Fibroblast of the conjunctiva (primary cell): ENCODE measurements at places on chromosomes 2 and 18.

DNA sequence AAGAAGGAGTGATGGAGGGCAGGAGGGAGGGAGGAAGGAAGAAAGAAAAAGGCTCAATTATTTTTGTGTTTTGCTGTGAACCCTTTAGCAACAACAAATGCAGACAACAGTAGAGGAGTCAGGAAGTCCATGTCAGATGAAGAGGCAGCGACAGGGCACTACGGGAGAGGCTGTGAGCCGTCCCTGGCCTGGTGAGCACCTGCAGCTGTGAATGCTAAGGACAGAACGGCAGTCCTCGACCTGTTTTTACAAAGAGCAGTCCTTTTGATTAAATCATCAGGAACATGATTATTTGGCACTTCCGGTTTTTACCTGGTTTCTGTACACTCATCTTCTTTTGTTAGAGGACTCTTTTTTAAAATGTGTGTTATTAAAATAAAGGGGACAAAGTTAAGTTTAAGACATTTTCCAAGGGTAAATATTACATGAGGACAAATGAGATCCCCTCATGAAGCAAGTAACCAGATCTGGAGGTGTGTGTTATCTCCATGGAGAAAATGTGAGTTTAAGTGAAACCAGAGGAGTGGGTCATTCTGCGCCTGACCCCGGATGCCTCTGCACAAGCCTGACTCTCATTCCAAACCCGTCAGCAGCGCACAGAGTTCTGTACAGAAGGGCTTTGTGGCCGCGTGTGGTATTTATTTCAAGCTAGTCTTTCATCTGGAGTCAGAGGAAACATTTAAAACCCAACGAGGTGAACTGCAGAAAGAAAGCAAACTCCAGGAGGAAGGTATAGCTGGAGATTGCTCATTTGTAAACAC is 492.5 kb downstream of the SOX11 start:
- no peak for DNase-seq

DNA sequence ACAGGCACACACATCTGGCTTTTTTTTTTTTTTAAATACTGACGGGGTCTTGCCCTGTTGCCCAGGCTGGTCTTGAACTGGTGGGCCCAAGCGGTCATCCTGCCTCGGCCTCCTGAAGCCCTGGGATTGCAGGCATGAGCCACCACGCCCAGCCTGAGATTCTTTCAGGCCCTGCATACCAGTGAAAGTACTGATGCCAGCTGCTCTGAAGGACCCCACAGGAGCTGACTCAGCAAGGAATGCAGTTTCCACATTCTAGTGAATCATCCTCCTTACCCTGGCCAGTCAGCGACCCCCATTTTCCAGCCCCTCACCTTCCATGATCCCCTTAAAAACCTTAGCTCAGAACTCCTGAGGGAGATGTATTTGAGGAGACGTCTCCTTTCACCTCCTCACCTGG is 5.8 kb upstream of the DTYMK start:
- peak; percentile 67 for DNase-seq

DNA sequence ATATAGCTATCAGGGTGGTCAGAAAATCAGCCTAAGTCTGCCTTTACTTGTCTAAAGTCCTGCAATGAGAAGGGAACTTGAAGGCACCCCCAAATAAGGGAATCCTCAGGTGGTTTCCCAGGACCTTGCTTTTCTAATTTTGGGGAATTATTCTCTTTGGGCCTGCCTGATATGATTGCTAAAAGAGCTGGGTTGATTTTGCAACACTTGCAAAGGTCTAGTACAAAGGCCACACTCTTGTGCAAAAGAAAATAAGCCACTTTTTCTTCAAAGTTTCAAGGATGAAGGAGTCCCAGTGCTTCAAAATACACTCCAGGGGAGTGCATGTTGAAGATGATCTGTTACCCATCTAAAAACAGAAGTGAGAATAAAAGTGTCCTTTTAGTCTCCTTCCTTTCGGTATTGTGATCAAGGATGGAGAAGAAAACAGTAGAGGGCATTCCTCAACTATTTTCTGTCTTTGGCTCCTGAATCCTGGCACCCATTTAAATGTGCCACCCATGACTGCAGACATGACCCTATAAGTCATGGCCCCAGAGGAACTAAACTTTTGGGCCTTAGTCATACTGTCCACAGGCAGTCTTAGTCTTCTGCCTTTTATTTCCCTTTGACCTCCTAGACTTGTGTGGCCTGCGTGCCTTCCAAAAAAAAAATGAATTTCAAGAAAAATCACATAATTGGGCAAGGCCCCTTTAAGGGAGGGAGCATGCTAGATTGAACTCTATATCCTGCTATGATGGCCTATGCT is 5.1 kb downstream of the SULT1C3 start:
- no peak for DNase-seq

DNA sequence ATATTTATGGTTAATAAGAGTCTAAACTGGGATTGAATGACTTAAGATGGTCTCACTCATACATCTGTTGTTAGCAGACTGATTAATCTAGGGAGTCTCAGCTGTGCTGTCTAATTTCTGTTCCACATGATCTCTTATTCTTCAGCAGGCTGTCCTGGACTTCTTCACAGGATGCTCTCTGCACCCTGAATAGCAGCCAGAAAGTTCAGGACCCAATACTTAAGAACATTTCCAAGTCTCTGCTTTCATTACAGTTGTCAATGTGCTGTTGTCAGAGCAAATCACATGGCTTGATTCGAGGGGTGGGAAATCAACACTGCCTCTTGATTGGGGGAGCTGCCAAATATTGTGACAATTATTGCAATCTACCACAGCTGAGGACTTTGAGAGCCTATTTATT is 627.1 kb upstream of the SLC8A1 start:
- DNase-seq, result no peak

GRCh38 chr2:229653531-229653930 is 60.8 kb downstream of the DNER start:
- DNase-seq, result no peak

DNA sequence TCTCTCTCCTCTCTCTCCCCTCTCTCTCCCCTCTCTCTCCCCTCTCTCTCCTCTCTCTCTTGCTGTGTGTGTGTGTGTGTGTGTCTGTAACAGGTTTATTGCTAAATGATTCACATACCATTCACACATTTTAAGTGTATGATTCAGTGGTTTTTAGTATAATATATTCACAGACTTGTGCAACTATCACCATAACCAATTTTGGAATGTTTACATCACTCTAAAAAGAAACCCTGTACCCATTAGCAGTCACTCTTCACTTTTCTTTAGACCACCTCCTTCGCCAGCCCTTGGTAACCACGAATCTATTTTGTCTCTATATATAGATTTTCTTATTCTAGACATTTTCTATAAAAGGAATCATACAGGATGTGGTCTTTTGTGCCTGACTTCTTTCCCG is 11.4 kb downstream of the THNSL2 start:
- no peak for DNase-seq

- no peak for DNase-seq
Measured at GRCh38 chr2:101064868-101065549, 62.9 kb downstream of the RPL31 start.

GRCh38 chr18:26655525-26656430 is 107.4 kb upstream of the KCTD1 start:
- DNase-seq, result no peak
